ENCODE measurements at places on chromosomes 13 and 19.

DNA sequence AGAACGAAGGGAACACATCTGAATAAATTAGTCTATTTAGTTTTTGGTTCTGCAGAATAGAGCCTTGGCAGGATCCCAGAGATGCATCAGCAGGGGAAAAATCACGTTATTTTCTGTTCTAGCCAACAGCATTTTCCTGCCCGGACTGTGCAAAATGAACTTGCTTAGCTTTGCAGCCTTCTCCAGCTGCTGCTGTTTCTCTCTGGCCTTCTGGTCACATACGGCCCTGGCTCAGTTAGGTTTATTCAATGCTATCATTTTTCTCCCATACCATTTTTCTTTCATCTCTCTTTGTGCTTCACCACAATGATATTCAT is 110.4 kb upstream of the KL start:
- no peak for DNase-seq

DNA sequence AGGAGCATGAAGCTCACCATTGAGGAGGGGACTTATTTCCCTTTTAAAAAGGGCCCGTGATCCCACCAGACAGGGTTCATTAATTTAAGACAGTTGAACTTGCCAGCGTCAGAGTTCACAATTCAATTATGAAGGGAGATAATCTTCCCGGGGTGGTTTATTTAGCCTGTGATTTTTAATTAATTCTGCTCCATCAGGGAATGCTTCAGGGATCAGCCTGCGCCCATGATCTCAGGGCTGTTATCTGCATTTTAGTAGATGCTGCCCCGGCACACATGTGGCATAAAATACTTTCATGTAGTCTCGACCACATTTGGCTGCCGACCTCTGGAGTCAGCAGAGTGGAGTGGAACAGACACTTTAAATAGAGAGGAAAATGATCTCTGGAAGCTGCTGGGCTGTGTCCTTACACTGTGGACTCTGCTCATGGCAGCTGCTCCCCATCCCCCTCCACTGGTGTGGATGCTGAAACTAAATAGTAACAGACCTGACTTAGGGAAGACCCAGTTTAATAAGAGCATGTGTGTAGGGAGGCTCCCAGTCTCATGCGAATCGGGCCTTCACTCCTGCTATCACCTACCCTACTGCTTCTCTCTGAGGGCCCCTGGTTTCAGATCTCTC is 256.9 kb downstream of the TEX29 start:
- no peak for DNase-seq

DNA sequence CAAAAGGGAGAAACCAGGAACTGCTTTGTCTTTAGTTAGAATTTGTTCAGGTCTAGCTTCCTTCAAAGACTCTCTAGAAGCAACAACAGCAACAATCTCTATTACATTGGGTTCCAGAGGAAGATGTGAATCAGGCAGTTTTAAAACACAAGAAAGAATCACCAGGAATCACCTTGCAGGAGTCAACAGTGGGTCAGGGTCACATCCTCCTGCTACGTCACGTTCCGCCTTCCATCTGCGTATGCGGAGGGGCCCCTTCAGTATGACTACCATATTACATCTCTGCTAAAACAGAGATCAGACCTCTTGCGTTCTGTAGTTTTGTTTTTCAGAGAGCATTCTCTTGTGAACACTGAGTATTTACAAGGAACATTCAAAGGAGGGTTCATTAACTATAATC is 147.8 kb upstream of the STARD13 start:
- no peak for DNase-seq

GRCh38 chr19:13996928-13997630 is 9.0 kb downstream of the RFX1 start:
- DNase-seq = no peak

DNA sequence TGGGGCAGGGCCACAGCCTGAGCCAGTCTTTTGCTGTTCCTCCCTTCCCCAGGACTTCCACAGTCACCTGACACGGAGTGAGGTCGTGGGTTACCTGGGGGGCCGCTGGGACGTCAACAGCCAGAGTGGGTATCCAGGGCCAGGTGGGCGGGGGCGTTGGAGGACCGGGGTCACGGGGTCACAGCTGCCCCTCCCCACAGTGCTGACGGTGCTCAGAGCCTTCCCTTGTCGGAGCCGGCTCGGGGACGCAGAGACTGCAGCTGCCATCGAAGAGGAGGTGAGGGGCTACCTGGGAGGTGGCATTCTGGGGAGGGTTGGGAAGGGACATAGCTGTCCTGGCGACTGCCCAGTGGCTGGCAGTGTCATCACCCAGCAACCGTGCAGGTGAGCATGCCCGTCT is 11.5 kb downstream of the MPND start:
- DNase-seq = no peak

DNA sequence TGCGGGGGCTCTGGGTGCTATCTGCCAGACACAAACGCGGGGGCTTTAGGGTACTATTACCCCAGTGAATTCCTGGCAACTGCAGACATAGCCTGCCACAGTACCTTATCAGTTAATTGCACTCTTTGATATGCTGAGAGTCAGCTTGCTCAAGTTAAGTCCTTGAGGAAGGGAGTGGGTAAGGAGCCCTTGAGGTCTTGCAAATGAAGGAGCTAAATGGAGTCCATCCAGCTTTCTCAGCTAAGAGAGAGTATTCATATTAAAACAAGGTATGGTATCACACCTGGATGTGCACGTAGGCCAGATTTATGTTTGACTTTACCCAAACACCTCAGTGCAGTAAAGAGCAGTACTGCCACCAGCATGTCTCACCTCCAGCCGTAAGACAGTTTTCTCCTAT is 11.5 kb upstream of the ZNF606 start:
- DNase-seq = no peak

GRCh38 chr13:27481766-27482165 is 31.4 kb upstream of the MTIF3 start:
- DNase-seq = peak; percentile 46

DNA sequence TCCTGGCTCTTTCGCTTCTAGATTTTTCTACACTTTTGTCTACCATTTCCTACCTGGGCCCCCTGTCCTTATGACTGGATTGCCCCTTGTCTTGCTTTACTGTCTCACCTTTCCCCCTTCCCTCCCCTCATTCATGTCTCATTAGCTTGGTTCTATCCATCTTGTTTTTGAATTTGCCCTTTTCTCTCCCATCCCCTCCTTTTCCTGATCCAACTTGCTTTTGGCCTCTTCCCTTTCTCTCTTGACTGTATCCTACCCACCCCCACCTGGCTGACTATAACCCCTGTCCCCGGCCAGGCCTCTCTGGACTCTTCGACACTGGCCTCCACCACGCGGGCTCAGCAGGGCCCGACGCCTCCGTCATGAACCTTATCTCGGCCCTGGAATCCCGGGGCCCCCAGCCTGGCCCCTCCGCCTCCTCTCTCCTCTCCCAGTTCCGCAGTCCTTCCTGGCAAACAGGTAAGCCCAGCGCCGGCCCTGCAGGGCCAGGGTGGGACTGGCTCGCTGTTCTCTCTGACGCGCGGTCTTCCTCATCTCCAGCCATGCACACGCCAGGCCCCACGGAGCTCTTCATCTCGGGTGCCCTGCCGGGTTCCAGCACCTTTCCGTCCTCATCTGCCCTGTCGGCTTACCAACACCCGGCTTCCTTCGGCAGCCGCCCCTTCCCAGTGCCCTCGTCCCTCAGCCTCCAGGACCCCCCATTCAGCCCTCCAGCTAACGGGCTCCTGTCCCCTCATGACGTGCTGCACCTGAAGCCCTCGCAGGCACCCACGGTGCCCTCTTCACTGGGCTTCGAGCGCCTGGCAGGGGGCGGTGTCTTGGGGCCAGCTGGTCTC is 3.4 kb downstream of the PRR12 start:
- DNase-seq = no peak

GRCh38 chr19:49084206-49085019 is 838 bp upstream of the SNRNP70 start:
- DNase-seq = no peak

- DNase-seq = no peak
Measured at GRCh38 chr13:97905517-97905916, 48.0 kb upstream of the IPO5 start.

DNA sequence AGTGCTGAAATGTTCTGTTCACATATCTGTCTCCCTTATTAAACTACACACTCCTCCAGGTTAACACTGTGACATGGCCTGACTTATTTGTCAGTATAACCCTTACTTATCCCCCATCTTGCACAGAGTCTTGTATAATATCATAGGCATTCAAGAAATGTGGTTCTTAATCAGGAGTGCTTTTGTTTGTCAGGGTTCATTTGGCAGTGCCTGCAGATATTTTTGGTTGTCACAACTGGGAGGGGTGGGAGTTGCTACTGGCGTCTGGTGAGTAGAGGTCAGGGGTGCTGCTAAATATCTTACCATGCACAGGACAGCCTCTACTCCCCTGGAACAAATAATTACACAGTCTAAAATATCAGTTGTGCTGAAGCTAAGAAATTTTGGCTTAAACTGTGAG is 20.4 kb upstream of the OBI1 start:
- DNase-seq = no peak

- DNase-seq = peak; percentile 87
Measured at GRCh38 chr19:46616631-46617322, 8.1 kb downstream of the PTGIR start.

DNA sequence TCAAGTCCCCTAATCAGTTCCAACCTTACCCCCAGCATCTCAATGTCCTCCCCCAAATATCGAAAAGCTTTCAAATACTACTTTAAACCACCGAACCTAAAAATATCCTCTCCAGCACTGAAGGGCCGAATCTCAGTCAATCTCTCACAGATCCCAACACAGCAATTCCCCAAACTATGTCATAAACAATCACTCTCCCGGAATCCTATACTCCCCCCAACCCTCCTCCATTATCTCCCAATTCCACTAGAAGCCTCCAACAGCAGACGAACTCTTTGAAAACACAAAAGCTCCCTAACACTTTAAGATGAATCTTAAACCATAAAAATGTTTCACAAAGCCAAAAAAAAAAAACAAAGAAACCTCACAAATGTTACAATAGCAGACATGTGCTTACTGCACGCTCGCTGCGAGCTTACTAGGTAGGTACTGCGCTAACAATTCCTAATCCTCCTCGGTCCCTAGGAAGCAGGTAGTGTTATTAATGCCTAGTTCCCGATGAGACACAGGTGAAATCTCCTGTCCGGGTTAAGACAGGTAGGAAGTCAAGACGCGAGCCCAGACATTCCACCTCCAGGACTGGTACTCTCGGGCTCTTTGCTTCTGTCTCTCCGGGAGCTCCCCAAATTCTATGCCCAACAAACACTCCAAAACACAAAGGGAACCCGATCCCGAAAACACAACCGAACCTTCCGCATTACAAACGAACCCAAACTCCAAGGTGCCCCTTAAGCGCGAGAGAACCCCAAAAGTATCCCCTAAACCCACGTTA is 14.2 kb downstream of the FBXO46 start:
- DNase-seq = peak; percentile 21

DNA sequence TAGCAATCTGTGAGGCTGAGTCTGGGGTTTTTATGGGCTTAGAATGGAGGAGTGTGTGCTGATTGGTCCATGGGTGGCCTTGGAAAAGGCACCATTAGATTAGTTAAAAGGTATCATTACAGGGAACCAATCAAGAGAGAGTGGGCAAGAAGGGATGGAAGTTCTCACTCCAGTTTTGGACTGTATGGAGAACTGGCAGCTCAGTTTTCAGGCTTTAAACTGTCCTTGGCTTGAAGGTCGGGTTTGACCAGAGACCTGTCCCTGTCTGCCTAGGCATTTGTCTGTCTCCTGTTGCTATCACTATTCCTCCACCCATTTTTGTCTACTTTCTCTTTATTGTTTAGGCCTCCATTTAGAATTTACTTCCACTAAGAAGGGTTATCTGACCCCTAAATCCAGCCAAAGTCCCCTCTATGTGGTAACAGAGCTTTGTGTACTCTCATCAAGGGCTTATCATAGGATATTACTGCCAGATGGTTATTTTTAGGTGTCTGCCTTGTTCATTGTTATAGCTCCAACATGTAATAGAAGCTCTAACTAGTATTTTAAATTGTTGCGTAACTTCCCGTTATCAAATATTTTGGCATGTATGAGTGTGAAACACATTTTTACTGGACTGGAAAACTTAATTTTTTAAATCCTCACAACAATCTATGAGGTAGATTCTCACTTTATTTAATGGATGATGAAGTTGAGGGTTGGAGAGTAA is 133.3 kb upstream of the SLC10A2 start:
- DNase-seq = no peak

GRCh38 chr13:96803456-96804100 is 190.7 kb downstream of the OXGR1 start:
- no peak for DNase-seq

GRCh38 chr13:62250501-62251201 is 835.0 kb upstream of the PCDH20 start:
- DNase-seq = no peak

DNA sequence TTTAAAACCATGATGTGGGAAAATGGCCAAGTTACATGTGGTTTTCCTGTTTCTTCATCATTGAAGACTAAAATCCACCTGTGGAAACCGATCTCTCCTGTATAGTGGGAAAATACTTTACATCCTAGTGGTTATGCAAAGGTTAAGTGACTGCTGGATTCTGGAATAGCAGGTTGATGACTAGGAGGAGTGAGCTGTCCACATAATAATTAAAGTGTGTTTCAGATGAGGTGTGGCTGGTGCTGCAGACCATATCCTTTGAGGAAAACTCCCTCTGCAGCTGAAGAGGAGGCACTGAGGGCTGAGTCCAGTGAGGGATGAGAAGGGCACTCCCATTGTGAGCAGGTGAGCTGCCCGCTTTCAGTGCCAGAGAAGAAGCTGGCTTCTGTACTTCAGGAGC is 43.2 kb downstream of the DCLK1 start:
- no peak for DNase-seq

- peak; percentile 3 for DNase-seq
Measured at GRCh38 chr13:46982856-46983582, 86.2 kb upstream of the HTR2A start.

DNA sequence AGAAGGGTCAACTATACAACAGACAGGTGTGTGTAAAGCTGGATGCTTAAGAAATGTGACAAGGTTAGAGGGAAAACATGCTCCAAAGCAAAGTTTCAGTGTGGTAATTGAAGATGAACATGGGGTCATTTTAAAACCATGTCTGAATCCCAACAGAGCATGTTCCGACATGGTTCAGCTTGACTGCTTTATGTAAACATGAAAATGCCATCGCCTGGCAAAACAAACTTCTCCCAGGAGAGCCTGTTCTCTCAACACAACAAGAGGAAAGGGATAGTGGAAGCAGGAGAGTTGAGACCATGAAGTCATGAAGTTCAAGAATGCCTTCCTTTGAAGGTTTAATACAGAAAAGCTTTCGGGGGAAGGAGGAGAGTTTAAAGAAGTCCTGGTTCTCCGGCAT is 85.8 kb downstream of the EPSTI1 start:
- DNase-seq = no peak

- no peak for DNase-seq
Measured at GRCh38 chr13:25836574-25837336, 215.1 kb downstream of the SHISA2 start.

- DNase-seq = no peak
Measured at GRCh38 chr13:100565286-100565685, 23.3 kb downstream of the GGACT start.

DNA sequence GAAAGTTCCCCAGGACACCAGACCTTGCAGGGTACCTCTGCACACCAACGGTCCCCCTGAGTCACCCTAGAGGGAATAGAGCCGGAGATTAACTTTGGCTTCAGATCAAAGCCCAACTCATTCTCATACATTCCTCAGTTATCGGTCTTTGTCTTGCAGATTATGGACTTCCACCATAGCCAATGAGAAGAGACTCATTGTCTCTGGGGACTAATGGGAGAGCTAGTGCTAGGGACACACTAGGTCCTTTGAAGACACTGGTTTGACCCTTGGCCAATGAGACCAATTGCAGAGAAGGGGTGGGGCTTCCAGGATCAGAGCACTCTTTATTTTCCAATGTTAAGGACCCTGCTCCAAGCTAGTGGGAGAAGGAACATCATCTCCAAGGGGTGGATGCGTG is 6.1 kb downstream of the KLK7 start:
- DNase-seq = no peak

Data from activated naive CD8-positive, alpha-beta T cell treated with anti-CD3 and anti-CD28 coated beads, Interleukin-2, amount 50 U/mL, for 24 hours (primary cell).